ENCODE measurements at places on chromosomes 12 and 14.

DNA sequence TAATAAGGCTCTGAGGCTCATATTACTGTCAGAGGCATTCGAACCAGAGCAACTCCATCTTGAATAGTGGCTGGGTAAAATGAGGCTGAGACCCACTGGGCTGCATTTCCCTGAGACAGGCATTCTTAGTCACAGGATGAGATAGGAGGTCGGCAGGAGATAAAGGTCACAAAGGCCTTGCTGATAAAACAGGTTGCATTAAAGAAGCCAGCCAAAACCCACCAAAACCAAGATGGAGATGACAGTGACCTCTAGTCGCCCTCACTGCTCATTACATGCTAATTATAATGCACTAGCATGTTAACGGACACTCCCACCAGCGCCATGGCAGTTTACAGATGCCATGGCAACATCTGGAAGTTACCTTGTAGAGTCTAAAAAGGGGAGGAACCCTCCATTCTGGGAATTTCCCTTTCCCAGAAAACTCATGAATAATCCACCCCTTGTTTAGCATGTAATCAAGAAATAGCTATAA is 18.1 kb upstream of the PRICKLE1 start:
- no peak for DNase-seq

- DNase-seq, result no peak
Measured at GRCh38 chr12:68037616-68038255, 48.5 kb downstream of the IFNG-AS1 start.

DNA sequence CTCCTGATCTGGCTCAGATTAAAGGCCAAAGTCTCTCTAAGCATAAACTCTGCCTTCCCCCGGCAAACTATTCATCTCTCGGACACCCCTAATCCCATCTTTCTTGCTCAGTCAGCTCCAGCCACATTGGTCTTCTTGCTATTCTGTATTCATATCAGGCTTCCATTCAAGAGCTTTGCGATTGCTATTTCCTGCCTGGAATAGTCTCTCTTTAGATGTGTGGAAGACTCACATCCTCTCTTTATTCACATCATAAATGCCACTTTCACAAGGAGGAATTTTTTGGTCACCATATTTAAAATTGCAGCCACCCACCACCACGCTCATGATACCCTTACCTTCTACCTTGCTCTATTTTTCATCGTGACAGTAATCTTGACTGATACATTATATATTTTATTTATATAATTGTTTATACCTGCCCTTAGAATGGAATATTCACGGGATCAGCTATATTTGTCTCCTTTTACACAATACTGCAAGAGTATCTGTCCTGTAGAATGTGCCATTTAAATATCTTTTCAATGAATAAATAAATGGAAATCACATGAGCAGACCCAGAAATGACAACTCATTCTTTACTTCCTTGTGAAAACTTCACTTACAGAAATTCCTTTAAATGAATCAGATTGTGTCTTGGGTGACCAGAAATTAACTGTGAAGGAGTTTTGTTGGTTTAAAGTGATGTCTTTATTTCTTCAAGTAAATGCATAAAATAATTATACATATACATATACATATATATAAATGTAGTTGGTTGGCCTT is 780.6 kb upstream of the FLRT2 start:
- no peak for DNase-seq

GRCh38 chr14:103022002-103022684 is 35.2 kb downstream of the CDC42BPB start:
- no peak for DNase-seq

DNA sequence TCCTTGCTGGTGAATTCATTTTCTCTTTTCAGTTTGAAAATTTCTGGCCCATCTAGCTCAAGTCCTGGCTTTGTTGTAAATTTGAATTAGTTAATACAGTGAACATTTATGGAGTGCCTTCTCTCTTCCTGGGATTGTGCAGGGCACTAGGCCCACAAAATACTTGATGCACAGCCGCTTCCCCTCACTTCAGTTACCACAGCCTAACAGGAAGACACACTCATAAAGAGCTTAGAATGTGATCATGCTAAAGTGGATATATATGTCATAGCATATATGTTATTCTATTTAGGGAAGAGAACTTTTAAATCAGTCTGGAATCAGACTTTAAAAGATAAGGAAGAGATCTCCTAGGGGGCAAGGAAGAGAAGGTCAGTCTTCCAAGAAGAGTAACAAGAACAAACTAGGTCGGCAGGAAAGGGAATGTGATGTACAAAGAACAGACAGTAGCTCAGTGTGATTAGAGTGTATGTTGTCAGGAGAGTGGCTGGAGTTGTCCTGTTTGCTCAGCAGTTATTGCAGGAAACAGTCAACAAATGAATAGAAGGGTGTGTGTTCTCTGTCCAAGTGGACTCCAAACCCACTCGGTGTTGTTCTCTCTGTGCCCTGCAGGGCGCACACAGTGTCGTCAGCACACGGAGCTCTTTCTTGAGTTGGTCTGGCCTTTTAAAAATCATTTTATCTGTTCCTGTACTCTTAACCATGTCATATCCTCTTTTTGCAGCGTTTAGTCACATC is 74.4 kb downstream of the DAAM1 start:
- no peak for DNase-seq

DNA sequence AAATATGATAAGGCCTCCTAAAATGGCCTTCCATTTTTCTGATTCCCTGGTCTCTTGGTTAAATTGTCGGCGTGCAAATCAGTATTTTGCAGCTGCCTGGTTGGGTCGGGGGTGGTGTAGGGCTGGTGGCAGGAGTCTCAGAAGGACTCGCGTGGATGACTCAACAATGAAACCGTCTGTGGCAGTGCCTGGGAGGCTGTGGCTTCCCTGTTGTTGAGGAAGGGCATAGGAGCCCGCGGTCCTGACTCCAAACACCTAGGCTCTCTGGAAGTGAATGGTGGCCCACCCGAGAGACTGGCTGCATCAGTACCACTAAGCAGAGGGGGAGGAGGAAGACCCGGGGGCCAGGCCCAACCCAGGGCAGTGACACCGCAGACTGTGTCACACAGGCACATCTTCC is 207.9 kb downstream of the TTC7B start:
- DNase-seq, result no peak

- DNase-seq, result no peak
Measured at GRCh38 chr14:26261368-26262122, 336.3 kb downstream of the NOVA1 start.

Measured in cortex of kidney (tissue), 1 donor.